ENCODE measurements at places on chromosomes 3 and 15.

GRCh38 chr3:195251336-195252065 is 19.5 kb downstream of the XXYLT1 start:
- DNase-seq = no peak

- peak; percentile 18 for DNase-seq
These were observed 62.7 kb upstream of the NR2C2 start for GRCh38 chr3:14884665-14885064.

- DNase-seq = no peak
These were observed 15.9 kb downstream of the CEP70 start for GRCh38 chr3:138578141-138578540.

DNA sequence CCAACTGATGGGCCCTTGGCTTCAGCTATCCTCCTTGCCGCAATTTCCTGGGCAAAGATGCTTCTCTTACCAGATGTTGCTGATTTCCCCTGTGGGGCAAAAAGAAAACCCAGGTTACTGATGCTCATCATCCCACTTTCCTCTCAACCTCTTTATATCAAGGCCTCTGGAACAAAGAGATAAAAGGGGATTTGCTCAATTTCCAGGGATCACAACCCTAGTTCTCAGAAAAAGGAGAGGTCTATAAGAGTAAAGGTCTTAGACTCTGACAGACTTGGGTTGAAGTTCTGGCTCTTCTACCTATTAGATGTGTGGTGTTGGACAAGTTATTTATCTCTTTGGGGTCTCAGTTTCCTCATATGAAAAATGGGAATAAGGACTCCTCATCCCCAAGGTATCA is 8.5 kb downstream of the RPAP1 start:
- DNase-seq = no peak

DNA sequence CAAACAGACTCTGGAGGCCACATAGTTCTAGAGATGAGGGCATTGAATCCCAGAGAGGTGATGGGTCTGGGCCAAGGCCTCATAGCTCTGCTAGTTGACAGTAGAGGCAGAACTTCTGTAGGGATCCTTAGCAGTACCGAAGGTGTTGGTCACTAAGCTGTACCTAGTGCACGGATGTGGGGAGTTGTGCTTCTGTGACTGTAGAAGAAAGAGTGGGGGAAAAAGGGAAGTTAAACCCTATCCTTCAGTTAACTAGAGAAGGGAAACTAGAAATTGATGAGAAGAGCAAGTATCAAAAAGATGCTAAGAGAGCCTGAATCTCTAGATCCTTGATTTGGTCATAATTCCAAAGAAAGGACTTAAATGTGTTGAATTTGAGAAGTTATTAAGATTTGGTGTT is 186.7 kb downstream of the NFKBIZ start:
- DNase-seq = no peak

DNA sequence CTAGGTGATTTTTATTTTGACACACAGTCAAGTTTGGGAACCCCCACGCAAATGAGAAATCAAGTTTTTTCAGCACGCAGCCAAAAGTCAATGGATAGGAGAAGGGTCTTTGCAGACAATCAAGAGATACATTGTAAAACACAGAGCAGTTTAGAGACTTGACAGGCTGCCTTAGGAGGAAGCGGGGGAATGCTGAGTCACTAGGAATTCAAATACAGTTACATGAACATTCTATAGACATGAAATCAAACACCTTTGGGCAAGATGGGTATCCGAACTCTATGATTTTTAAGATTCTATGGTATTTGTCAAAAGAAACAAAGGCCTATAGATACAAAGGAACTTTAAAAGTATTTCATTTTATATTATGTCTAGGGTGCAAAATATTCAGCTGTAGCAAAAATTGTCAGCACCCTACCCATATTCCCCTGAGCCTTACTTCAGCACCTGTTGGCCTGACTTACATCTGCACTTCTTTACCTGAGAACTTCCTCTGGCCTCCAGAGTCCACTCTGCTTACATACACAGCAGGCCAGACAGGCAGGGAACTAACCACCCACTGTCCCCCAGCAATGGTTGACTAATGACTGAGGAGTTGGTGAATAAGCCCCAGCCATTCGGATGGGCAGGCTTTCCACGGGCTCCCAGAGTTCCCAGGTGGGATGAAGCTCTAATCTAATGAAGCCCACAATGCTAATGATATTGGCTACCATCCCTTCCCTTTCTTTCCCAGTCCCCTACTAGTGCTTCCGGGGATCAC is 289.3 kb upstream of the RORA start:
- DNase-seq = no peak

DNA sequence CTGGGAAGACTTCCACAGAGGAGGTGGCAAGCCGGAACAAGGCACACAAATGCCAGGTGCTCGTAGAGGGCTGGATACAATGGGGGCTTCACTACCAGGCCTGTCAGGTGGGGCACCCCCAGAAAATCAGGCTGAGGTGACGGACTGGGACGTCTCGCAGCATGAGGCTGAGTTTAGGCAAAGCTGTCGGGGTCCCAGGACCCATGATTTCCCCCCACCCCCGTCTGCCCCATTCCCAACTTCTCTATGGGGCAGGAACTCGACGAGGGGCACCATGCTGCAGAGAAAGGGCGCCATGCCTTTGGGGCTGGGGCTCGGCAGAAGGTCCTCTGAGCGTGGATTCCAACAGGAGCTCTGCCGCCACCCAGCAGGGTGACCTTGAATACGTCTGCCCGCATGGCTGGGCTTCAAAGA is 65.7 kb upstream of the HES1 start:
- DNase-seq = no peak

DNA sequence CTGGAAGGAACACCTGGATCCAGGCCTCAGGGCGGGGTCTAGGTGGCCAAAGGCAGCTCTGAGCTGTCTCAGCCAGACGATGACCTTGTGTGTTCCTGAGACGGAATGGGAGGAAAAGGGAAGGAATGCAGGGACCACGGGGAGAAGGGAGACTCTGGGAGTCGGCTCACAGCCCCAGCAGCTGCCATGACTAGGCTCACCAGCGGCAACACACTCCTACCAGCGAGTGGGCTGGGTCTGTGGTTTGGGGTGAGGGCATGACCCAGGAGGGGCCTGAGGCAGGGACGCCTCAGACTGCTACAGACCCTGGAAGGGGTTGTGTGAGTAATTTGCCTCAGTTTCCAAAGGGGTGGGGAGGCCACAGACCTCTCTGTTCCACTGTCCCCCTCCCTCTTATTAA is 19.8 kb downstream of the IQSEC1 start:
- no peak for DNase-seq

DNA sequence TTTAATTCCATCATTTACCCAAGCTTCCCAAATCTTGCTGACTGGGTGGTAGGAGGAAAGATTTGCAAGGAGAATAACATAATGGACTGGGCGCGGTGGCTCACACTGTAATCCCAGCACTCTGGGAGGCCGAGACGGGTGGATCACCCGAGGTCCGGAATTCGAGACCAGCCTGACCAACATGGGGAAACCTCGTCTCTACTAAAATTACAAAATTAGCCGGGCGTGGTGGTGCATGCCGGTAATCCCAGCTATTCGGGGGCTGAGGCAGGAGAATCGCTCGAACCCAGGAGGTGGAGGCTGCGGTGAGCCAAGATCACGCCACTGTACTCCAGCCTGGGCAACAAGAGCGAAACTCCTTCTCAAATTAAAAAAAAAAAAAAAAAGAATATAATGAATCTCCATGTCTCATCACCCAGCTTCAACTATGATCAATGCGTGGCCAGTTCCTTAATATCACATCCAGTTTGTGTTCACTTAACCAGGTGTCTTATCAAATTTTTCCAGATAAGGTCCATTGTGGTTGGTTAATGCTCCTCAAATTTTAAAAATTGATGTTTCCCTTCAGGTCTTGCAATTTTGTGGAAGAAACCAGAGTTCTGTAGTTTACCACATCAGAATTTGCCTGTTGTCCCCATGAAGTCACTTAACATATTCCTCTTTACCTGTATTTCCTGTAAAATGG is 1.3 kb upstream of the ABCF3 start:
- no peak for DNase-seq

- no peak for DNase-seq
These were observed at the start of gene TNFAIP8L3 for GRCh38 chr15:51094606-51095569. TNFAIP8L3 (minus strand) TSS chr15:51094906; CDS start chr15:51094595, 311 bp downstream.

GRCh38 chr15:99117563-99118257 is 12.8 kb downstream of the SYNM start:
- DNase-seq = no peak

GRCh38 chr3:13561967-13562366 is 13.0 kb downstream of the FBLN2 start:
- DNase-seq = no peak
